NCI-H460 (cell line): ENCODE measurements at places on chromosomes 16 and 17.

GRCh38 chr17:34549966-34550365 lies 29.4 kb upstream of the TMEM132E start:
- DNase-seq: no peak

GRCh38 chr17:41659427-41660212 lies 29.1 kb upstream of the EIF1 start:
- DNase-seq: no peak

- DNase-seq: no peak
Measured at GRCh38 chr17:5883775-5884665, 186.2 kb upstream of the WSCD1 start.

DNA sequence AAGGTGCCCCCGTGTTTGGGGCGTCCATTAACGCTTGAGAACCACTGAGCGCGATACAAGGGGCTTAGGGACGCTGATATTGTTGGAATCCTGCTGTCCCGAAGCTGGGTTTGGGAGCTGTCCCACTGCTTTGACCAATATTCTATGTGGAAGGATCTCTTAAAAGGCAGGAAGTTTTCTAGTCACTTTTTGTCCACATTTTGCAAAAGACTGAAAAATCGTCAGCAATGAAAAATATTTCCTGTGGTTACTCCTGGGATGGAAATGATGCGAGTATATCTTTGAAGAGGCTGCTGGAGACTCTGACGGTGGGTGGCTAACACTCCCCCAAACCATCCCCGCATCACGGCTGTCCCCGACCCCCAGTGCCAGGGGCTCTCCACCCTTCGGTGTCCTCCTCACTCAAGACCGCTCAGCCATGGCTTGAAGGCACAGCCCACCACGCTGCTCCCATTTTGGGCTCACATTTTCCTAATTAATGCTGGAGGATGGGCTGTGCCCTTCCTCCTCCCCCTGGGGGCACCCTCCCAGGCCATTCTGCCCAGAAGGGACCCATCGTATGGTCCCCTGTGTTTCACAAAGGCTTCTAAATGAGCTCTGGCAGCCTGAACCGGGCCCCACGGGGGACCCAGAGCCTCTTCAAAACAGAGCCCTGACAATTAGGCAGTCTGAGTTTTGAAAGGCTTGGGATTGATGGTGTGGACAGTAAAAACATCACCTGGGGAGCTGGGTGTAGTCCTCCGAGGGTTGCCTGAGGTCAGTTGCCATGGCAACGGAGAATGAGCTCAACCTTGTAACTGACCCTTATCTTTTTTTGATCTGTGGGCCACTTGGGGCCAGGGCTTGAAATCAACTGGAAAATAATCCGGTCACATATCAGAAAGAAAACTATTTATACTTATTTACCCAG lies 158.6 kb downstream of the C16orf78 start:
- DNase-seq: no peak

DNA sequence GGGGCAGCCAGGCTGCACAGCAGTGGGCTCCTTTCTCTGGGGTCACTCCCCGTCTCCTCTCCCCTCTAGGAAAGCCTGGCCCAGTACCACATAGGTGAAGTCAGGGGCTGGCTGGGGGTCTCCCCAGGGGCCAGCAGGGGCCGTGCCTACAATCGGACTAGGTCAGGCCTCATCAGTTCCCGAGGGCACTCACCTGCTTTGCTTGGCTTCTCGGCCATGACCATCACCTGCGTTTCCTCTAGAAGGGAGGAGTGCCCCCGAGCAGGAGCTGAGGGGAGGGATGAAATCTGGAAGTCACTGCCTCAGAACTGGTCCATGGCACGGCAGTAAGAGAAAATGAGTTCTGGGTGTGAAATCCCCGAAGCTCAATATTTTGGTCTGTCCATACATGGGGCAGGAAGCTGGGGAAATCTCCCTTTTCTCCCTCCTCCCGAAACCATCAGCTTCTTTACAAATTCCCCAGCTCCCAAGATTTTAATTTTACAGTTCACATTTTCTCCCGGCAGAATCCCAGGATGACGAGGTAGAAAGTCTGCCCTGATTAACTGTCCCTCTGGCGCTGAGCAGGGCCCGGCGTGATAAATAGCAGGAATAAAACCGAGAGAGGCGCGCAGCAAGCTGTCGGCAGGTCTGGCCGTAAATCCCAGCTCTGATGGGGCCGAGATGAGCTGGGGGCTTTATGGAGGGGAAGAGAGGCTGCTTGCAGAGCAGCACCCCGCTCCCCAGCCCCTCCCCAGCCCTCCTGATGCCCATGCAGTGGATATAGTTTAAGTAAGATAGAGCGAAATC lies 172.1 kb downstream of the RBFOX3 start:
- no peak for DNase-seq

- peak; percentile 74 for DNase-seq
Measured at GRCh38 chr16:64150193-64150592, 971.7 kb downstream of the CDH11 start.

GRCh38 chr16:75250809-75251279 lies 580 bp downstream of the BCAR1 start:
- DNase-seq: no peak

- no peak for DNase-seq
Measured at GRCh38 chr16:50224286-50224685, 42.1 kb upstream of the ADCY7 start.

GRCh38 chr17:57636985-57637665 lies 108.0 kb downstream of the CCDC182 start:
- no peak for DNase-seq

GRCh38 chr16:11390573-11391495 lies 45.6 kb downstream of the RMI2 start:
- DNase-seq: no peak

GRCh38 chr16:53080345-53081031 lies 25.7 kb downstream of the CHD9 start:
- DNase-seq: no peak

DNA sequence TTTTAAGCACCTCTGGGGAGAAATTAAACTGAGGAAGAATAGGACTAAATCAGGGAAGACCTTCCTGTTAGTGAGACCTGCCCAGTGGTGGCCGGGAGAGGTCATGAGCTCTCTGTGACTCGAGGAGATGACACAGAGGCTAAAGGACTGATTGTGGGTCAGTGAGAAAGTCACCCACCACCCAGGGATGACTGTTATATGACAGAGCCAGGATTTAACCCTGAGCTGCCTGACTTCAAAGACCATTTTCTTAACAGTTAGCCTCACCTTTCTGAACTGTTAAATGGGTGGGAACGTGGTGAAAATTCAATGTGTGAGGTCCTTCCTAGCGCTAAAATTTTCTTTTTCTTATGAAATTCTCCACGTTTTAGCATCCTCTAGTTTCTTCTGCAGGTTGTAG lies 72.5 kb downstream of the WSB1 start:
- DNase-seq: no peak

- no peak for DNase-seq
Measured at GRCh38 chr17:73595479-73595878, 48.8 kb downstream of the SDK2 start.

GRCh38 chr16:15636392-15636873 lies 6.5 kb downstream of the MARF1 start:
- DNase-seq: no peak

- no peak for DNase-seq
Measured at GRCh38 chr17:12369065-12369464, 296.6 kb upstream of the MYOCD start.

GRCh38 chr16:56041556-56042140 lies 149.6 kb upstream of the GNAO1 start:
- DNase-seq: no peak

GRCh38 chr17:18258356-18259038 lies at the start of gene FLII:
Gene FLII (minus strand): TSS chr17:18258738. CDS start chr17:18258690, 48 bp downstream.
- DNase-seq: peak; percentile 30

- no peak for DNase-seq
Measured at GRCh38 chr17:57678393-57678792, 66.7 kb downstream of the CCDC182 start.

DNA sequence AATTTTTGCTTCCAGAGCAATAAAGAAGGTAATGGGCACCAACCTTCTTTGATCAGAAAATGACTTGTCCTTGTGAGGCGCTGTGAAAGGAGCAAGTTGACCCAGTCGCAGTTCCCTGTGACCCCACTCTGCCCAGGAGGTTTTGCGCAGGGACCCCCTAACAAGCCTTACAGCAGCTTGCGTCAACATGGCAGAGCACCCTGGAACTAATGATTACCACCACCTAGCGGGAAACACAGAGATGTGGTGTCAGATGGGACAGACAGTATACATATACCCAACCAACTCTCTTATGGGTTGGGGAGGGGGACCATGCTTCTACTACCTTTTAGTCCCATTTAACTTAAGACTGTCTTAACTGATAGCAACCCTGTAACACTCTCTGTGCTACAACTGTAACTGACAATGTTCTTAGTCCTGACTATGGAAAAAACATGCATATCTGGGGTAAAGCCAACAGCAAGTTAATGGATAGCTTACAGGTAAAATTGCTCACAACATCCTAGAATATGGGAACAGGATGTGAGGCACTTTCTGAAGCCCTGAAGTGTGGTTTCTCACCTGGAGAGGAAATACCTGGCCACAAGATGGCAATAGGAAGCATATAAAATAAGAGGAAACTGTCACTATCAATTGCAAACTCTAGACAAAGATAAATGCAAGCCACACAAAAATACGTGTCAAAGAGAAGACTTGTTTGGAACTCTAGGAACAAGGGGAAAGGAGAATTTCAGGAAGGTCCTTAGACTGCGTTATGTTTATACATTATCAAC lies 3.0 kb downstream of the KARS1 start:
- no peak for DNase-seq

- DNase-seq: no peak
Measured at GRCh38 chr16:85873153-85873552, 25.8 kb upstream of the IRF8 start.

GRCh38 chr16:54744998-54745397 lies 185.7 kb upstream of the IRX5 start:
- no peak for DNase-seq

- DNase-seq: no peak
Measured at GRCh38 chr17:50304781-50305404, 30.6 kb downstream of the TMEM92 start.

DNA sequence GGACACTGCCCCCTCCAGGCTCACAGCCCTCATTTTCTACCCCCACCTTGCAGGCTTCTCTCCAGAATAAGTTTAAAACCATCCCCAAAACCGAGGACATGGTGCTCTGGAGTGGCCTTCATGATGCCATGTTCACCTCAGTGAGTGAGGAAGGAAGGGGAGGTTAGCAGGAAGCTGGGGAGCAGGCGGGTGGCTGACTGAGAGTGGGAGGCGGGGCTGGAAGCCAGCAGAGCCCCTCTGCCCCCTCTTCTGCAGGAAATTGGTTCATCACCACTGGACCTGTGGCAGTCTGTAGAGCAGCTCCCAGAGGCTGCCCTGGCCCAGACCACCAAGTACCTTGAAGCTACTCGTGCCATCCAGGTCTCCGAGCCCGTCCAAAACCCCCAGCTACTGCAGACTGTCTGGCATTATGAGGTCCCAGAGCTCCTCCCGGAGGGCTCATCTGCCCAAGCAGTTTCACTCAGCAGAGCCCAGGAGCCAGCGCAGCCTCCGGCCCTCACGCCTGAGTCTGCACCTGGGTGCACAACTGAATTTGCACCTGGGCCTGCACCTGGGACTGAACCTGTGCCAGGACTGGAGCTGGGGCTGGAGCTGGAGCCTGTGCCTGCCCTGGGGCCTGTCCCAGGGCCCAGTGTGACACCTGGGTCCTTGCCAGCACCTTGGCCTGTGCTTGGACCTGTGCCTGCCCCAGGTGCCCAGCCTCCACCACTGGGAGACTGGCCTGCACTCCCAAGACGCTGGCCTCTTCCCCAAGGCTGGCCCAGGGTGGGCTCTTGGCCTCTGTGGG lies 19.0 kb downstream of the C16orf96 start:
- DNase-seq: no peak

- no peak for DNase-seq
Measured at GRCh38 chr17:75400326-75400939, 5.0 kb downstream of the GRB2 start.

DNA sequence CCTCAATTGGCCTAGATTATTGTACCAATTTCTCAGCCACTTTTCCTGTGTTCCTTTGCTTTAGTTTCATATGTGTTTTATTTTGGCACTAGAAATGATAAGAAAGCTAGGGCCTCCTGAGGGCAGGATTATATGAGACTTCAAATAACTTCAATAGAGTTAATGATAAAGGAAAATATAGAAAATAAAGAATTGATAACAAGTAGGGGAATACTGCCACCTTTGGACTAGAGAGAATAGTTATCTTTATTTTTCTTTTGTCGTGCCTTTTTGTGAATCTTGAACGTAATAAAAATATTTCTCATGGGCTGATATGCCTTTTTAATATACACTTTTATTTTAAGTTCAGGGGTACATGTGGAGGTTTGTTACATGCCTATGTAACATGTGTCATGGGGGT lies 29.3 kb upstream of the RBL2 start:
- no peak for DNase-seq

DNA sequence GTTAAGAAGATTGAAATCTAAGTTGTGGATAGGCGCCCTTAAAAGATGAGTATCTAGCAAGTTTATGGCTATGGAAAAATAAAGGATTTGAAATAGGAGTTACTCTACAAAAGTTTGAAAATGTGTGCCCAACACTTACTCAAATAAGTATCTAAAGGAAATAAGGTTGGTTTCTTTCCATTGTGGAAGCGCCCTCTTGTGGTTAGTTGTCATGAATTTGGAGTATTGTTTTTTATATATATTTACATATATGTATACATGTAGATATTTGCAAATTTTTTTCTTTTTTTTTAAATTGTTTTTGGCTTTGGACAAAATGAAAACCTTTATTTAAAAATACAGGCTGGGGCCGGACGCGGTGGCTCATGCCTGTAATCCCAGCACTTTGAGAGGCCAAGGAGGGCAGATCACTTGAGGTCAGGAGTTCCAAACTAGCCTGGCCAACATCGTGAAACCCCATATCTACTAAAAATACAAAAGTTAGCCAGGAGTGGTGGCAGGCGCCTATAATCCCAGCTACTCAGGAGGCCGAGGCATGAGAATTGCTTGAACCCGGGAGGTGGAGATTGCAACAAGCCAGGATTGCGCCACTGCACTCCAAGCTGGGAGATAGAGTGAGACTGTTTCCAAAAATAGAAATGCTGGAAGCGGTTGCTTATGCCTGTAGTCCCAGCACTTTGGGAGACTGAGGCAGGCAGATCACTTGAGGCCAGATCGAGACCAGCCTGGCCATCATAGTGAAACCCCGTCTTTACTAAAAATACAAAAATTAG lies 24.0 kb upstream of the VPS4A start:
- DNase-seq: peak; percentile 41

- no peak for DNase-seq
Measured at GRCh38 chr17:31693433-31694220, 165.4 kb downstream of the COPRS start.

DNA sequence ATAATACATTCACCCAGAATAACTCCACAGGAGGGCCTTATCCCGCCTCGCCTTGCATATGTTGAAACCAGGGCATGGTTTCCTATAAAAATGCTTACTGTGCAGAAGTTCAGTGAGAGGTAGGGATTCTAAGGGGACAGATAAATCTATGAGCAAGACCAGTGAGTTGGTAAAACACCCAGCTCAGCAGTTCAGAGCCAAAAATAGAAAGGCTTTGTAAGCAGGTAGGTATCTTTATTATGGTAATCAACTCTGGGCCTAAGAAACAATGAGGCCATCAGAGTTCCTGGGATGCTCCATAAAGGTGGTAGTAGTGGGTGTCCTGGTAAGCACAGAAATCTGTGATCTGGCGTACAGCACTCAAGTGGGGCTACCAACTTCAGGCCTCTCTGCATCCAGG lies 549.4 kb upstream of the CDH5 start:
- DNase-seq: no peak
